Left forelimb (tissue), 1 donor: ENCODE measurements at places on chromosomes 12 and 14.

GRCh38 chr12:71142016-71142415 lies 15.8 kb downstream of the TSPAN8 start:
- no peak for DNase-seq

- no peak for DNase-seq
Measured at GRCh38 chr14:63472986-63473788, 70.0 kb downstream of the PPP2R5E start.

DNA sequence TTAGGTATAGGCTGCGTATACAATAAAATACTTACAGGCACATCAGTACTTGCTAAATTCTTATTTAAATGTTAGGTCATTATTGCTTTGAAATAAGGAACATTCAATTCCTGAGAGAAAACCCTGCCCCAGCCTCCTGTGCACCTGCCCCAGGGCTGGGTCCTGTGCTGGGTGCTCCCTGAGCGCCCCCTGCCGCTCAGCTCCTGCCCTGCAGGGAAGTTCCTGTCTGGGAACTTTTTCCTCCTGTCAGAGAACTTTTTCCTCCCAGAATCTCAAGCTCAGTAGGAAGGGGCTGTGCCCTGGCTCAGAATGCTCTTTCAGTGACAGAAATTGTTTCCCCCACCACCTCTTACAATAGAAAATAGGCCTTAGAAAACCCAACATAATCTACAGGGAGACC lies 751.1 kb downstream of the TMEM121 start:
- no peak for DNase-seq

- no peak for DNase-seq
Measured at GRCh38 chr12:119157528-119157927, 21.2 kb upstream of the HSPB8 start.

DNA sequence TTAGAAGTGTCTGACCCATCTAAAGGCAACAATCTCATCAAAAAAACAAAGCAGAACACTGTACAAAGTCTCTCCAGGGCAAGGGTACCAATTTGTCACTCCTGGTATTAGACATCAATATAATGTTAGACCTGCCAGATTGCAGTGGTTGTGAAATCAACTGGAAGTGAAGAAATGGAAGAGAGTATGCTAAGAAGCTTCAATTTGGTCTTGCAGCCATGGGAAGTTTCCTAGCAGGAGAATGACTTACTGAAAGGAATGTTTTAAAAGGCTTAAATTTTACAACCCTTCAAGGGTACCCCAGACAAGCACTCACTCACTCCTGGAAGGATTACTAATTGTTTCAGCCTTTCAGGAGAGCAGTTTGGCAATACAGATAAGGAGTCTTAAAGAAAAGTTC lies 18.9 kb downstream of the LLPH start:
- no peak for DNase-seq

- no peak for DNase-seq
Measured at GRCh38 chr14:36194663-36195062, 18.1 kb upstream of the PTCSC3 start.
